T-helper 17 cell (primary cell): ENCODE measurements at places on chromosomes 1 and 21.

DNA sequence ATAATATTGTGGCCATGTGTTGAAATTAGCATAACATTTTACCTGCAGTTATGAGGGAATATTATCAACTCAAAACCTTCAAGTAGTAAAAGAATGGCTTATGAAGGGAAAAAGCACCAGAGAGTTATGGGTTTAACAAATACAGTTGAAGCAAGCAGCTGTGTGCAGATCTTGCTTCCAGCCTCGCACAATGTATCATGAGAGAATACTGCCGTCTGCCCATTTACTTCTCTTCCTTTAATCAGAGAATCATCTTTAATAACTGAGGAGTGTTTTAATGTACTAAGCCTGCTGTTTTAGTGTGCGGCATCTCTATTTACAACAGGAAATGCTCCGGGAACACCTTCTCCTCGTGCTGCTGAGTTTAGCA is 120.9 kb downstream of the ATG4C start:
- no peak for DNase-seq

- no peak for DNase-seq
Measured at GRCh38 chr1:50860702-50861101, 99.4 kb downstream of the FAF1 start.

- DNase-seq, result no peak
Measured at GRCh38 chr1:119341372-119341947, 27.1 kb upstream of the HAO2 start.

DNA sequence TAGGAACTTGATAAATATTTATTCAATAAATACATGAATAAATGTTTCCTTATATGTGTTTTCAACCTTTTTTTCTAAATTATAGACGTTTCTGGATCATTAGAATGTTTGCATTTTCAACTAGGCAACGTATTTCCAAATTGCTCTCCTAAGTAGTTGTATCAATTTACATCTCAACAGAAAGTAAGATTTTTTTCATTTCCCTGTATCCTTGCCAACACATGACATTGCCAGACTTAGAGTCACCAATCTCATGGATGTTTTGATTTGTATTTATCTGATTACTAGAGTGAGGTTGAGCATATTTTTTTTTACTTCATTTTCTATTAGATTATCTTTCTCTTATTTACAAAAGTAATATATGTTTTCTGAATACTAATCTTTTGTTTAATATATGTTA is 22.2 kb upstream of the SMG7 start:
- DNase-seq, result no peak

GRCh38 chr1:185559151-185559550 is 175.0 kb upstream of the HMCN1 start:
- DNase-seq, result no peak

- DNase-seq, result no peak
Measured at GRCh38 chr1:98437540-98437939, 224.0 kb upstream of the SNX7 start.

DNA sequence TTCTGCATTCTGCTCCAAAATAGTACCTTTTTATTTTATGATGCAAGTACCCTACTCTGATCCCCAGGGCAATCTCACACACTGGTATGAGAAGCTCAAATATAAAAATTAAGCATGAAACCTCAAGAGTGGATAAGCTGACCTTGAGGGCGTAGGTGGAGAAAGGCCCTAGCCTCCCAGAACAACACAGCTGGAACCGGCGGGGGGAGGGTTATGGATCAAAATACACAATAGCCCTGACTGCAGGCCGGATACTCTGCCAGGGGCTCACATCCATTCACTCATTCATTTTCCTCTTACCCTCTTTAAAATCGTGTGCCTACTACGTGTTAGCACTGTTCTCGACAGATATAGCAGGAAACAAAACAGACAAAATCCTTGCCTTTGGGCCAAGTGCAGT is 32.8 kb upstream of the ECE1 start:
- no peak for DNase-seq

DNA sequence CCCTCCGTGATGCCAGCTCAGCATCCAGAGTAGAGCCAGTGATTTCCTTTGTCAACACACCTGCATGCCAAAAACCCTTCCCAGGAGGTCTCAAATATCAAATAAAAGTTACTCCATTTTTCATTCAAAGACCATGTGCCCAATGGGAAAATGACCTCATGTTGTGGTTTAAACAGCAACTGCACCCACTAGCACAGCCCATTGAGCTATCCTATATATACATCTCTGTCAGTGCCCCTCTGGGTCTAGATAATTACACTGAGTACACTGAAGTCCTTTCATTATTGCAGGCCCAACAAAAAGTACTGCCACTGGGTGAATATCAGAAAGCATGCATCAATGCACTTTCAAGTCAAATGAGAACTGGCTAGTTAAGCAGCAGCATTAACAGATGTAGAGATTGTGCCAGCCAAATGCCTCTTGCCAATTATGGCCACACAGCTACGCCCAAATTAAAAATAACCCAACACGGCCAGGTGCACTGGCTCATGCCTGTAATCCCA is 117.7 kb downstream of the SLC45A1 start:
- no peak for DNase-seq

- no peak for DNase-seq
Measured at GRCh38 chr1:21909286-21909759, 27.8 kb downstream of the HSPG2 start.

DNA sequence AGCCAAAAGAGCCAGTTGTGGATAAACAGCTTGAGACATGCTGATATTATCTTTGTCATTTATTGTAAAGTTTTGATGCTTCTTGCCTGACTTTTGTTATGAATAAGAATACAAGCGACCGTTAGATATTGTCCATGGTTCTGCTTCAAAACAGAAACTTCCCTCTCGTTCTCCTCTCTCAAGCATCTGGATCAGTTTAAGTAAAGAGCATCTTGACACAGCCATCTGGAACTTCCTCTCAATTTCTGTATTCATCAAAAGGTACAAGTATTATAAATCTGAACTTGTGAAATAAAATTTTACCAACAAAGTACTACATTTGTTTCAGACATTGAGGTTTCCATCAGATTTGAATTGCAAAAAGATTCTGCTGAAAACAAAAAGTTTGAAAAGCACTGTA is 36.4 kb upstream of the CLDN14 start:
- DNase-seq, result no peak

GRCh38 chr1:226687426-226687825 is 51.7 kb downstream of the ITPKB start:
- peak; percentile 29 for DNase-seq

DNA sequence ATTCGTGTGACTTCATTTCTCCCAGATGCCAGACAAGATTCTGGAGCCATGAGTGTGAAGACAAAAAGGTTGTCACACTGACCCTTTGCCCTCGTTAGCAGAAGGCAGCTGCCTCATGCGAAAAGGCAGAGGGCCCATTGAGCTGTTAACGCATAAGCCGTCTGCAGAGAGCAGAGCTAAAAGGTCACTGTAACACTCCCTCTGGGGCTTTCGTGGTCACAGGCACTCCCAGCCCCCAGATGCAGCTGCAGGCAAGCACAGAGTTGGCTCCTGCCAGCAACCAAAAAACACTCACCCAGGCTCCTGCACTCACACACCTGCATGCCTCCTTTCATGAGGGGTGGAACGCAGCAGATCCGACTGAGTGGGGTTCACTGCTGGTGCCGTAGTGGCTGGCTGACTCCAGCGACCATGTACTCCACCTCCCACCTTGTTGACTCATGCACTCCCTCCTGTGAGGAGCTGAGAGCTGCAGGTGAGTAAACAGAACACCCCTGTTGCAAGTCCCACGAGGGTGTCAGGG is 287.5 kb downstream of the SMYD3 start:
- DNase-seq, result no peak
